ENCODE measurements at places on chromosomes 11 and 22. TPM values are rescaled to one million over a fixed set of nuclear protein-coding genes. Genes with fewer than 3 reads are reported as not detected.

Gene MUC6
- not detected for total RNA-seq

DNA sequence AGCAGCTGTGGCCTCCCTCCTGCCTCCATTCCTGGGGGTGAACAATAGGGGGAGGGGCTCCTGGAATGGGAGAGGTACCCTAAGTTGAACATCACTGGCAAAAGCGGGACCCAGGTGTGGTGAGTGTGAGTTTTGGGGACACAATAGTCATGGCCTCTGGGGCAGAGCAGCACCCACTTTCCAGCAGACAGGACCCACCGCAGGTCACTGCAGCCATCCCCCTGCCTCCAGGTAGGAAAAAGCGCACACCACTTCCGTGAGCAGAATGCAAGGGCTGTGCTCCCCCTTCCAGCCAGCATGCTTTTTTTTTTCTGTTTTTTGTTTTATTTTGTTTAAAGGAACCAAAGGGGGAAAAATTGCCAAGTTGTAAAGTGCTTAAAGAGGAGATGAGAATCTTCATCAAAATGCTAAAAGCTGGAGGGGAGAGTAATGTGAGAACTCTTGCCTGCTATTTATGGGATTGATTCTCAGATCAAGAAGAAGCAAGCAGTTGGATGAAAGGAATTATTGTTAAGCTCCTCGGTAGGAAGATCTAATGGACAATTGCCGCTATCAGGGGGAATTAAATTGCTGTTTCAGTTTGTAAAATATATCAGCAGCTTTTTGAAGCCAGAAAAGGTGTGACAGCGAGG, 152.9 kb downstream of the FEZ1 start:
- no peak for DNase-seq

Gene PLEKHA7
- 2.5 TPM for total RNA-seq

- DNase-seq = no peak
Measured at GRCh38 chr11:34192481-34193401, 87.3 kb downstream of the NAT10 start.

Gene ESAM
- total RNA-seq = 2.2 TPM

- DNase-seq = no peak
Measured at GRCh38 chr11:95589893-95590612, 199.5 kb downstream of the FAM76B start.

DNA sequence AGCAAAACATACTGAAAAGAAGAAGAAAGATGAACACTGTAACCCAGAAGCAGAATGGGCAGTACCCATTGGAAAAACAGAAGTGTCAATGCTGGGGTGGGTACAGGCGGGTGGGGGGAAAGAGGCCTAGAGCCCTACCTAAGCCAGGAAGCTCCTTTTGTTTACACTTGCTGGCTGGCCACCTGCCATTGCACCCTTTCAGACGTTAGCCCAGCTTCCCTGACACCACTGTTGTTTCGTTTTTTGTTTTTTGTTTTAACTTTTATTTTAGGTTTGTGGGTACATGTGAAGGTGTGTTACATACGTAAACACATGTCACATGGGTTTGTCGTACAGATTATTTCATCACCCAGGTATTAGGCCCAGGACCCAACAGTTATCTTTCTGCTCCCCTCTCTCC, 55.4 kb downstream of the PLEKHA7 start:
- no peak for DNase-seq

Gene SCUBE2
- total RNA-seq = not detected

DNA sequence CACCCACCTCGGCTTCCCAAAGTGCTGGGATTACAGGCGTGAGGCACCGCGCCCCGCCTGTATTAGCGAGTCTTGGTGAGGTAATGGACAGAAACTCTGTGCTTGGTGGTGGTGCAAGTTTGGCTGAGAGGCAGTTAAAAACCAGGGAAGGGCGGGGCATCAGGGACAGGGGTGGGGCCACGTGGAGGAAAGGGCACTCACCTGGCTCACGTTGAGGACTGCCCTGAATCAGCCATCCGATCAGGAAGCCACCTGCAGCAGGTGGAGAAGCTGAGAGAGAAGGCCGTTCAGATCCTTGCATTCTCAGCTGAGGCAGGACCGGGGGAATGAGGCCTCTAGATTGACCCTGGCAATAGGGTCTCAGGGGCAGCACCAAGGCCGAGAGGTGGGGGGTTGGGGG, 12.1 kb upstream of the CHRM1 start:
- no peak for DNase-seq

GRCh38 chr11:59957094-59957493, 6.7 kb upstream of the OOSP4A start:
- DNase-seq = no peak

DNA sequence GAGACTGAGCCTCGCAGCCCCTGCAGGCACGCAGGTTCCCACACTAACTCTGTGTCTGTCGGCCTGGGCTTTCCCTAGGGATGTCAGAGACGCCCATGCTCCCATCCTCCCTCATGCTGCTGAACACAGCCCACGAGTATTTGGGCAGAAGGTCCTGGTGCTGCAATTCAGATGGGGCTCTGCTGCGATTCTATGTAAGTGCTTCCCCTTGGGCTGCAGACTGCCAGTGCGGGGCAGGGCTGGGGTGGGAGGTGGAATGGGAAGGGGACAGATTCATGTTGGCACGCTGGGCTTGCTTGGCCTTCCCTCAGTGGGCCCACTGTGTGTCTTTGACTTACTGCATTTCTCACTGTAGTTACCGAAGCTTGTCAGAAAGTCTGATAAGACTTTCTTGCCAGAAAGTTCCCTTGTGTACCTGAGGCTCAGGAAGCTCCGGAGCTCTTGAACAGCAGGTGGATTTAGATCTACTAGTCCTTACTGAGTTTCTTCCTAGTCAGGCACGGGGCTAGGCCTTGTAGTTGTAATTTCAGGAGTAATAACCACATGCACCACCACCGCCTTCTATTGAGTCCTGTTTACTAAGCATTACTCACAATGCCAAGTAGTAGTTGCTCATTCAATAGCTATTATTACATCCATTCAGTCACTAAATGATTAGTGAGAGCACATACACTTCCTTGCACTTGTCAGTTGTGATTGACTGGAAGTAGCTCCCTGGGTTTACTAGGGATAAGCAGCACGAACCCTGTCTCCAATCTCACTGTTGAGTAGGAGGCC, 65.2 kb downstream of the CABIN1 start:
- DNase-seq = no peak

- no peak for DNase-seq
Measured at GRCh38 chr11:62792202-62792575, 383 bp upstream of the TMEM223 start.

- DNase-seq = no peak
Measured at GRCh38 chr11:66015454-66015881, 3.7 kb downstream of the CST6 start.

Gene ADORA2A
- 15.0 TPM for total RNA-seq

GRCh38 chr22:48752451-48753380, 1075.0 kb downstream of the BRD1 start:
- DNase-seq = no peak

Gene RCE1
- 41.3 TPM for total RNA-seq

Gene KDM4D
- total RNA-seq = 0.14 TPM

DNA sequence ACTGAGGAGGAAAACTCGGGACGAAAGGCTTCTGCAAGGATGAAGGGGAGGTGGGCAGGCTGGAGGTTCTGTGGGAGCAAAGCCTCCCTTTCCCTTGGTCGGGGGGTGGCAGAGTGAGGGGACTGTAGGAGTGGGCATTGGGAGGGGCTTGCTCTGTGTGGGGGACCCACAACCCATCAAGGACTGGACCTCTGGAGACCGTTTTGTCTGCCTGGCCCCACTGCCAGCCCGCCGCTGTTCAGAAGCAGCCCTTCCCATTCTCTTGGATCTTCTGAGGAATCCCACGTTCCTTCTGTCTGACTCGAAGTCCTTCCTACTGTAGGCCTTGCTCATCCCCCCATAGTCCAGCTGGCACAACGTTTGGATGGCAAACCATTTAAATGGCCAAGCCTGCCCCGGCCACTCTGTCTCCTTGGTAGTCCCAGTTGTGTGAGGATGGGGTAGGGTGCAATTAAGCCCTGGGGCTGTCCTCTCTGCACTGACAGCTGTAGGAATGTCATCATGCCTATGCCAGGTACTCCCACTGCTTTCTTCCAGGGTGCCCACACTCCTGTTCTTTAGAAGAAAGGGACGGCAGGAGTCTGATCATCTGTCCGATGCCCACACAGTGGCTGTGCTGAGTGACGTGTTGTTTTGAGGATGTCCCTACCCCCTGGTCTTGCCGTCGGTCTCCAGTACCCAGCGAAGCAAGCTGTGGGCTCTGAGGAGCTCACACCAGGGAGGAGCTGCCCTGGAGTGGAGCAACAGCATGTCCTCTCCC, 17.0 kb upstream of the NECTIN1 start:
- DNase-seq = no peak

Gene LMNTD2
- 5.2 TPM for total RNA-seq

Gene BRSK2
- total RNA-seq = 0.14 TPM

Gene FOLR3
- total RNA-seq = not detected

Gene TREH
- total RNA-seq = not detected

GRCh38 chr11:39965701-39966100, 1493.8 kb downstream of the LRRC4C start:
- no peak for DNase-seq

- no peak for DNase-seq
Measured at GRCh38 chr22:20926243-20926642, 9.0 kb downstream of the CRKL start.

DNA sequence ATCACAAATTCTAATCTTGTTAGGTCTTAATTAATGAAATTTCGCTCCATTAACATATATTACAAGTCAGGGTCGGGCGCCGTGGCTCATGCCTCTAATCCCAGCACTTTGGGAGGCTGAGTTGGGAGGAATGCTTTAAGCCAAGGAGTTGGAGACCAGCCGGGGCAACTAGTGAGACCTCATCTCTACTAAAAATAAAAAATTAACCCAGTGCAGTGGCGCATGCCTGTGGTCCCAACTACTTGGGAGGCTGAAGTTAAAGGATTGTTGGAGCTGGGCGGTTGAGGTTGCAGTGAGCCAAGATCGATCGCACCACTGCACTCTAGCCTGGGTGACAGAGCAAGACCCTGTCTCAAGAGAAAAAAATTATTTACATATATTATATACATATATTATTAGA, 1.9 kb downstream of the TMA7B start:
- DNase-seq = no peak

DNA sequence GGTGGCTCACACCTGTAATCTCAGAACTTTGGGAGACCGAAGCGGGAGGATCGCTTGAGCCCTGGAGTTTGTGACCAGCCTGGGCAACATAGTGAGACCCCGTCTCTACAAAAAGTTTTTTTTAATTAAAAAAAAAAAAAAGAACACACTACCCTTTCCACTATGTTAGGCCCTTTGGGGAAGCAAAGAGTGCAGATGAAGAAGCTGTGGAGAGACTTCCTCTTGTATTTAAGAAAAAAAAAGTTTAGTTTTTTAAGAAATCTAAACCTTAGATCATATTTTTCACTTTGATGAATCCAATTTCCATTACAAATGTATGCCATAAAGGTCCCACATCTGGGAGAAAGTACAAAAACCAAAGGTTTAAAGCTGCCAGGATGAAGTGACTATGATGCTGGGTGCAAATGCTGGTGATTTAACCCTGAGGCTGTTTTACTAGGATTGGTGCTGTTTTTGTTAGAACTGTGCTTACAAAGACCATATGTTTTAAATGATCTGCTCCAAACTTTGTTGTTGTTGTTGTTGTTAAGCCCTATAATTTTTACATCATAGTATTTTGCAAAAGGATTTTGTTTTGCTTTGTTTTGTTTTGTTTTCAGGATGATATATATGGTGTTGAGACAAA, 28.9 kb upstream of the ACER3 start:
- no peak for DNase-seq

Gene C11orf58
- 109 TPM for total RNA-seq

Gene INS
- not detected for total RNA-seq

DNA sequence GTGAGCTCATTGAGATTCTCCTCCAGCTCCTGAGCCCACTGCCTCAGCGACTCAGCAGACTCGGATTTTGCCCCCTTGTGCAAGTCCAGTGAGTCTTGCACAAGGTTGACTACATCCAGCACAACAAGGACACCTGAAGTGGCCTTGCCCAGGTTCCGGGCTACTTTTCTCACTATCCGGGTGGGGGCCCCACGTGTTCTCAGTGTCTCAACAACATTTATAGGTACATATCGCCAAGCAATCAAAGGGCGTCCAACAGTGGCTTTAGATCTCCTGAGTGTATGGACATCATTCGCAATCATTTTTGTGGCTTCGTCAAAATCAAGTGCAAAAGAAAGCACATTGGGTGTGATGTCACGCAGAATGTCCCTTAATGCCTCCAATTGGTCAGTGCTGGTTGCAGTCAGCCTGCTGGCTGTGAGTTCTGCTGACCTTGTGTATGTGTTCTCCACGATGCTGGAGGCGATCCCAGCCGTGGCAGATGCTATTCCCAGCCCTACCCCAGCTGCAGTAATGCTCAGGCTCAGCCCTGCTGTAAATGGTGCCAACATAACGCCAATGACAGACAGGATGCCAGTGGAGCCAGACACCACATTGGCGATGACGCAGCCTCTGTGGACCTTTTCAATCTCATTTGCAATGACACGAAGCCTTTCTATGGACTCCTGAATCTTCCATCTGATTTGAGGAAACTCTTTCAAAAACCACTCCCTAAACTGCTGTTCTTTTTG, 10.3 kb downstream of the APOL4 start:
- DNase-seq = no peak

DNA sequence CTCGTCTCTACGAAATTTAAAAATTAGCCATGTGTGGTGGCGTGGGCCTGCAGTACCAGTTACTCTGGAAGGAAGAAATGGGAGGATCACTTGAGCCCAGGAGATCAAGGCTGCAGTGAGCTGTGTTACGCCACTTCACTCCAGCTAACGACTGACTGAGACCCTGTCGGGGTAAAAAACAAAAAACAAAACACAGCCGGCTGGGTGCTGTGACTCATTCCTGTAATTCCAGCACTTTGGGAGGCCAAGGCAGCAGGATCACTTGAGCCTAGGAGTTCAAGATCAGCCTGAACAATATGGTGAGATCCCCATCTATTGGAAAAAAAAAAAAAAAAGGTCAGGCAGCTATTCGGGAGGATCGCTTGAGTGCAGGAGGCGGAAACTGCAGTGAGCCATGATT, 2.4 kb downstream of the PAFAH1B2 start:
- no peak for DNase-seq

GRCh38 chr11:57274904-57275498, 38.0 kb upstream of the APLNR start:
- DNase-seq = no peak

Gene LIF
- total RNA-seq = 2.6 TPM

Gene XKR3
- total RNA-seq = not detected

- DNase-seq = no peak
Measured at GRCh38 chr22:44924710-44925109, 85.1 kb downstream of the PHF21B start.
